ENCODE measurements at places on chromosomes 11 and 22.
A peak's percentile ranks its signal among the peaks of the same experiment; 100 is the strongest.

DNA sequence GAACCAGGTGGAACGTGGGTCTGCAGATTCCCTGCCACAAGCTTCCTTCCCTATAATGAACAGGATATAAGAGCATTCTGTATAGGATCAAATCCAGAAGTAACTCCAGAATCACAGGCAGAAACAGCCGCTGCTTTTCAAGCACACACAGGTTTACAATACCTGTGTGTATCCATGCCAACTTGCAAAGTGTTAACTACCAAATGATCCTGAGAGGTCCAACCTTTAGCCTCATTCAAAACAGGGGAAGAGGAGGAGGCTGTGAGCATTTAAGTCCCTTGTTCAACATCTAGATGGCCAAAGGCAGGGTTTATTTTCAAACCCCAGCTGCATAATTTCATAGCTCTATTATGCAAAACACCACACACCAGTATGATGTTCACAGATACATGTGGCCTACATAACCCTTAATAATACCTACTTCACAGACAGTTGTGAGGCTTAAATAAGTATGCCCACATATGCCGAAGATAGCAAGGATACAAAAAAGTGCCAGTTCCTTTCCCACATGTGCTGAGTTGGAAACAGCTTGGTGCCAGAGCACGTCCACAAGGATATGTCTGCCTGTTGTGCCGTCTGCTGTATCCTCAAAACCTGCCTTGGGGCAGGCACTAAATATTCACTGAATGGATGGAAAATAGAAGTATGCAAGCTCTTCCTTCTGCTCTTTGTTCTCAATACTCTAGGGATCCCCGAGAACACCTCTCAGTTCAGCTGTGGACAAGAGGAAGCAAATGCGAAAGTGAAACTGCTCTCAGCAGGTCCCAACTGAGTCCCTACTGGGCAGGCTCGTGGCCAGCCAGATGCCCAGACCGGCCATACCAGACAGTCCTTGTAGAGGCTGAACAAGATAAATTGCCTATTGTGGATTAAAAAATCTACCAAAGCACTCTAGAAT is 66.8 kb downstream of the LARGE1 start:
- no peak for DNase-seq

GRCh38 chr11:29333993-29334775 is 682.6 kb downstream of the KCNA4 start:
- DNase-seq: no peak

GRCh38 chr11:120546312-120547205 is 35.0 kb downstream of the GRIK4 start:
- no peak for DNase-seq

- peak; percentile 11 for DNase-seq
These were observed 21.8 kb downstream of the NF2 start for GRCh38 chr22:29625090-29625825.

GRCh38 chr11:88312628-88313027 is 24.9 kb downstream of the CTSC start:
- DNase-seq: no peak

Measured in NT2/D1 (cell line).